ENCODE measurements at places on chromosomes 16 and 17. TPM values are rescaled to one million over a fixed set of nuclear protein-coding genes. Genes with fewer than 3 reads are reported as not detected.

PTX4 gene
- not detected for total RNA-seq

- DNase-seq = no peak
Measured at GRCh38 chr17:48456589-48456988, 26.6 kb upstream of the SKAP1 start.

DNA sequence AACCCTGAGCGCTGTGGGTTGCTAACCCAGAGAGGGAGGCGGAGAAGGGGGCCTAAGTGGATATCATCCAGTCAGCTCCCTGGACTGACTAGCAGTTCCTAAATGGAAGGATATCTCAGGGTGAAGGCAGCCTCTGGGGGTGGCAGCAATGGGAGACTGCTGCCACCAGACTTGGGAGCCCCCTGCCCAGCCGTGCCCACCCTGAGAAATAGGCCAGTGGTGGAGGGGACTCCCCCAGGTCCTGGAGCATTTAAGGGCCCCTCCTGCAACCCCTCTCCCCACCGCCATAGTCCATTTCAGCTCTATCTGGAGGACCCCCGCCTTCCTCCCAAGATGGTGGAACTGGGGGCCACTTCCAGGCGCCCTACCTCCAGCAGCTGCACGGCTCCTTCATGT is 8.4 kb downstream of the TSPOAP1 start:
- peak; percentile 26 for DNase-seq

GRCh38 chr16:89174877-89175276 is 3.3 kb downstream of the CDH15 start:
- DNase-seq = no peak

TOX3 gene
- 3.7 TPM for total RNA-seq

RECQL5 gene
- total RNA-seq = 43.1 TPM

GRCh38 chr17:44970136-44970741 is 2.1 kb upstream of the C1QL1 start:
- DNase-seq = no peak

GRCh38 chr17:40487371-40488020 is 13.9 kb downstream of the TNS4 start:
- no peak for DNase-seq

PDE6G gene
- 1.0 TPM for total RNA-seq

KIFC3 gene
- total RNA-seq = 99.1 TPM

DNA sequence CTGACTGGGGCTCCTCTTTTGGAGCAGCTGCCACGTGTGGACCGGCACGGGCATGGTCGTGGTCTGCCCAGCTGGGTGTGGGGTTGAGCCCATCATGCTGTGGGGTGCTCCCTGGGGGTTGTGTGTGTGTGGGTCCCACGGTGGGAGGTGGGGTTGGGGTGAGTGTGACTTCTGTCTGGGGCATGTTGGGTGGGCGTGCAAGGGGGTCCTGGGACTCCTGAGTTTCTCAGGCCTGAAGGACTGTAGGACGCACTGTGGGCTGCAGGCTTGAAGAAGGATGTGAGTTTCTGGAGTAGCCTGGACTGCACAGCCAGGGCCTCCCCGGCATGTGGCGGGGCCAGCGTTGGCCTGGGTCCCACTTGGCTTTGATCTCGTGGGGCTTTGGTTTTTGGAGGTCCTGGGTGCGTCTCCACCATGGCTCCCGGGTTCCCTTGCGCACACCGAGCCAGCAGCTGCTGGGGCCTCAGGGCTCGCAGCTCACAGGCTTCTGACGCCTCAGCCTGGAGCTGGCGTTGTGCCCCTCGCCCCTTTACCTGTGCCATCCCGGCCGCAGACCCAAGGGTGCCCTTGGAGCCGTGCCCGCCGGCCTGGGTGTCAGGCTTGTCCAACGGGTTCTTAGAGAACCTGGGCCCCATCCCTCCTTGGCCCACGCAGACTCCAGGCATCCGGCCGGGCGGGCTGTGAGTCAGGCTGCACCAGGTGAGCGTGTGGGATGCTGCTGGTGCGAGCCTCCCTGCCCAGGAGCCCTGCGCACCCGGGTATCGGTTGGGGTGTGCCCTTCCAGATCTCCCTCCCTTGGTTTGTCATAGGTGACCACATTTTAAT is 34.4 kb upstream of the ZNF750 start:
- peak; percentile 90 for DNase-seq

- DNase-seq = no peak
Measured at GRCh38 chr17:48244121-48244711, 136.7 kb downstream of the SNX11 start.

SCNN1B gene
- 50.3 TPM for total RNA-seq

DNA sequence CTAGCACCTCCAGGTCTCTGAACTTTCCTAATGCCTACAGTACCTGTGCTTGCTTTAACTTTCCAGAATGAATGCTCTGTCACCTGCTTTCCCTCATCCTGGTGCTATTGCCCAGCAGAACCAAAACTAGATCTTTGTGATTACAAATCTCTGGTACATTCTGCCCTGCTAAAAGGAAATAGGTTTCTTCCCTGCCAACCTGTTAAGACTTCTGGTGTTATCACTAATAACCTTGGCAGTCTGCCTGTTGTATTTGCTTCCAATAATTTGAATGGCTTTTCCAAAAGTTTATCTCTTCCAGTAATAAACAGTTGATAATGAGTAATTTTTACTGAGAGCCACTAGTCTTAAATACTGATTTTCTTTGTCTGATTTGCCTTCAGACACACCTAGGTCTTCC is 15.4 kb downstream of the PDZD9 start:
- no peak for DNase-seq

DNA sequence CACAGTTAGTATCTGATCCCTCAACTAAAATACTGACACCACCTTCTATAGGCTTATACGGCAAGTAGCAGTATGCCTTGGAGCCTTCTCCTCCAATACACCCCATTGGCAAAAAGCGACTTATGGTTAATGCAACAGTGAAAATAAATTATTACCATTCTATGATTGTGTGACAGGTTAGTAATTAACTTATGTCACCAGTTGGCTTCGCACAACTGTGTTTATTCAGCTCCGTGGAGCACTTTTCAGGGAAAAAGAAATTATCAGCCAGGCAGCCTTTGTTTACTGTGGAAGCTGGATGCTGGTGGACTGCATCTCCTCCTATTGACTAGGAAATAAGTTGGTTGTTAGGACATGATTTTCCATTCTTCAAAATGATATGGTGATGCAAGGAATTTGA is 833.8 kb upstream of the RBFOX1 start:
- DNase-seq = no peak

- DNase-seq = no peak
Measured at GRCh38 chr17:33904476-33904875, 350.6 kb upstream of the CCL2 start.

GRCh38 chr16:23520500-23520899 is 10.2 kb upstream of the GGA2 start:
- DNase-seq = no peak

GRCh38 chr16:67873435-67874370 is 851 bp downstream of the EDC4 start:
- DNase-seq = no peak

- DNase-seq = no peak
Measured at GRCh38 chr16:53872248-53873221, 168.6 kb downstream of the FTO start.

PSME3IP1 gene
- total RNA-seq = 77.8 TPM

GRCh38 chr17:64950871-64951270 is 31.6 kb upstream of the LRRC37A3 start:
- DNase-seq = no peak

- DNase-seq = no peak
Measured at GRCh38 chr16:66487580-66488275, 60.6 kb downstream of the BEAN1 start.

- DNase-seq = no peak
Measured at GRCh38 chr17:63833026-63833740, 5.7 kb upstream of the FTSJ3 start.

MAP2K6 gene
- total RNA-seq = 4.7 TPM

MT1G gene
- 23.7 TPM for total RNA-seq

NOG gene
- total RNA-seq = 2.3 TPM

CCL8 gene
- 1.5 TPM for total RNA-seq

- no peak for DNase-seq
Measured at GRCh38 chr17:34626121-34626681, 46.8 kb downstream of the TMEM132E start.

SLC5A11 gene
- not detected for total RNA-seq

GRIN2C gene
- total RNA-seq = not detected

GRCh38 chr17:18951941-18952842 is at the start of gene SLC5A10:
TSS of gene SLC5A10 (plus strand) at chr17:18952165. CDS start at chr17:18952206, 41 bp downstream.
- peak; percentile 46 for DNase-seq

- DNase-seq = no peak
Measured at GRCh38 chr17:13209081-13209480, 191.3 kb upstream of the ELAC2 start.

ITGB4 gene
- total RNA-seq = 82.2 TPM

DNA sequence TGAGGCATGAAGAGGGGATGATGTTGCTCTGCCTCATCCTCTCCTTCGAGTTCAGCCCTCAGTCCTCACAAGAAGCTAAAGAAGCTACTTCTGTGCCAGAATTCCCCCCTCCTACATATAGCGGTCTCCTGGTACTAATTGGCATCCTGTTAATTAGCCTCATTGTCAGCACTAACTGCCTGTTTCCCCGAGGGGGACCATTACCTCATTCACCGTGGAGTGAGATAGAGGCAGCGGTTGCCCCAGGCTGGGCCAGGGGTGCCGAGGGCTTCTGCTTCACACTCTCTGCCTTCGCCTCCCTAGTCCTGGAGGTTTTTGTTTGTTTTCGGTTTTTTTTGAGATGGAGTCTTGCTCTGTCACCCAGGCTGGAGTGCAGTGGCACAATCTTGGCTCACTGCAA is 5.7 kb upstream of the MINK1 start:
- no peak for DNase-seq

- DNase-seq = peak; percentile 45
Measured at GRCh38 chr16:67238806-67239470, 8.3 kb downstream of the FHOD1 start.

SLFN14 gene
- total RNA-seq = not detected
